NCI-H2081 treated with DMSO at 0.1 percent for 48 hours (cell line): ENCODE measurements at places on chromosomes 4 and X.
A peak's percentile ranks its signal among the peaks of the same experiment; 100 is the strongest.

DNA sequence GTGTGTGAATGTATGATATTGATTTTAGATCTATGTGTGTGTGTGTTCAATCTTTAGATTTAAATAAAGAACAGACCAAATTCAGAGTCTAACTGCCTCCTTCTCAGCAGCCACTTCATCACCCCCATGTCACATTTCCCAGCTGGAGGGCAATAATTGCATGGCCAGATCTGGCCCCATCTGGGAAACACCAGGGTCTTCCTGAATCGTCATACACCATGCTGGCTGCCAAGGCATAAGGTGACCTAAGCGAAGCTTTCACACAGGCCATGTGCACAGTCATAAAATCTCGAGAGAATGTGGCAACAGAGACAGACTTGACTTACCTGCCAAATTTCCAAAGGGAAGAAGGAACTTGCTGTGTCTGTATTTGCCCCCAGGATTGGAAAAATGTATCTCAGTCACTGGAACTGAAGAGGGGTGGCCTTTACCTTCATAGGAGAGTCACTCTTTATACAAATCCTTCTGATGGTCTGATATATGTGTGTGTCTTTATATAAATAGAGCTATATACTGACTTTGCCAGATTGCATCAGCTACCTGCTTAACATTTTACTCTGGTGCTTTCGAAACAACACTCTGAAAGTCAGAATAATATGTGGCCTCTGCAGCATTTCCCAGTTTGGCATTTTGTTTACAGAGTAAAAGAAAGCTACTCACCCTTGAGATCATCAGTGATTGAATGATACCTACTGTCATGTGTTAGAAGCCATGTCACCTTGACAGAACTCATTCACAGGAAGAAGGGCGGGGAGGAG is at the start of gene PLAC1:
TSS of gene PLAC1 (minus strand) at position 470 of the 758 bp plus-strand sequence. CDS start 91,789 bp downstream, outside the sequence.
- DNase-seq: no peak

GRCh38 chrX:120561634-120562568 is 1.1 kb upstream of the CUL4B start:
- no peak for DNase-seq

DNA sequence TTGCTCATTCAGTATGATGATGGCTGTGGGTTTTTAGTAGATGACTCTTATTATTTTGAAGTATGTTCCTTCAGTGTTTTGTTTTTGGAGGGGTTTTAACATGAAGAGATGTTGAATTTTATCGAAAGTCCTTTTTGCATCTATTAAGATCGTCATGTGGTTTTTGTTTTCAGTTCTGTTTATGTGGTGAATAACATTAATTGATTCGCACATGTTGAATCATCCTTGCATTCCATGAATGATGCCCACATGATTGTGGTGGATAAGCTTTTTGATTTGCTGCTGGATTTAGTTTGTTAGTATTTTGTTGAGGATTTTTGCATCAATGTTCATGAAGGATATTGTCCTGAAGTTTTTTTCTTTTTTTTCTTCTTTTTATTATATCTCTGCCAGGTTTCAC is 347.4 kb upstream of the EPHA5 start:
- DNase-seq: no peak

GRCh38 chr4:127417885-127418535 is 214.7 kb upstream of the INTU start:
- DNase-seq: no peak

GRCh38 chr4:20662851-20663250 is 37.4 kb upstream of the PACRGL start:
- DNase-seq: no peak

DNA sequence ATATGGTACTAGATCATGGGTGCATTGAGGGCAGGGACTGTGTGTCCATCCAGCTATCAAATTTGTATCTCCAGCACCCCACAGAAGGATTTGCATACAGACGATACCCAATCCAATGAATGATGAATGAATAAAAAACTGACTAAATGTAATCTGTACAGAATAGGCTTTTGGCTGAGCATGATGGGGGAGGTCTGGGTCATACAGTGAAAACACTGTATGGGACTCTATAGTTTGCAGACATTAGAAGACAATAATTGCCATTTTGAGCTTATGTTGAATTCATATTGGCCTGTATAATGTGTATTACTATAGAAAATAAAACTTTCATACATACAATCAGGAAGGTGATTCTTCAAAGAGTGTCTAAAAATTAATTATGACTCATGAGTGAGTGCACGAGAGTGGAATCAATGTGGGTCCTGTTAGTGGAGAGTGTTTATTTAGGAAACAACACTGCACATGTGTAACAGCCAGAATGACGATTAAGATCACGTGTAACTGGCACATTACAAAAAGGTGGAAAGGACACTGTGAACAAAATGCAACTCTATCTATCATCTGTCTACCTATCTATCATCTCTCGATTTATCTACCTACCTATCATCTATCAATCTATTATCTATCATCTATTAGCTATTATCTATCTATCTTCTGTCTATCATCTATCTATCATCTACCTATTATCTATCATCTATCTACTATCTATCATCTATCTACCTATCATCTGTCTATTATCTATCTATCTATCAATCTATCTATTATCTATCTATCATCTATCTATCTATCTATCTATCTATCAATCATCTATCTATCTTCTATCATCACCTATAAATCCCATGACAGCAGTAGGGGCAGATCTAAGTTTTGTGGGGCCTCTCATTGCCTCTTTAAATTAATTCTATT is 201.3 kb downstream of the PTTG2 start:
- DNase-seq: no peak

- DNase-seq: peak; percentile 48
These were observed 14.1 kb downstream of the RAB40AL start for GRCh38 chrX:102950908-102951866.

GRCh38 chr4:61666244-61666643 is 466.1 kb downstream of the ADGRL3 start:
- no peak for DNase-seq

DNA sequence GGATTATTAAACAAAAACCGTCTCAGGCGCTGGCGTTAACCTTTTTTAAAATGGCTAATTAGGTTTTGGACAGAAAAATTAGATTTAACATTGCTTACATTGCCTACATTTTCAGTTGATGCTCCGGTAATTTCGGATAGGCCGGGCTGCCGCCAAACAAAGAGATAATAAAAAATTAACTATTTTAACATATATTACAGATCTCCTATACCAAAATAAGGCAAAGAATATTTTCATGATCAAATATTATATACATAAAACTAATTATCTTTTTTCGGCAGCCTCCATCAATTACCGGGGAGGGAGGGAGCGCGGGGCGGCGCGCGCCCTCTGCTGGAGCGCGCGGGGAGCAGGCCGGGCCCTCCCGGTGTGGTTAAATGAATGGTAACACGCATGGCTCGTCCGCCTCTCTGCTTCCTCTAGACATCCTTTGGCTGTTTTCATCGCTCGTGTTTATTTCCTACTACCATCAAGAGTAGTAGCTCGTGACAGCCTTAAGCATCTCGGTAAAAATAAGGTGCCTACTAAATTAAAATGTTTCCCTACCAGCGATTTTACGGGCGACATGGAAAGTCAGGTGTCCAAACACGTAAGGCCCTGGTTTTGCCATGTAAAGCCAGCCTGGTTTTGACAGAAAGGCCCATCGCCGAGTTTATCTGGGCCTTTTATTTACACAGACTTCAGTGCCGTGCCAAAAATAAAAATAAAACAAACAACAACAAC is 52.4 kb upstream of the TMEM33 start:
- DNase-seq: peak; percentile 49

- DNase-seq: no peak
These were observed 2618.6 kb downstream of the ARAP2 start for GRCh38 chr4:33625748-33626147.

DNA sequence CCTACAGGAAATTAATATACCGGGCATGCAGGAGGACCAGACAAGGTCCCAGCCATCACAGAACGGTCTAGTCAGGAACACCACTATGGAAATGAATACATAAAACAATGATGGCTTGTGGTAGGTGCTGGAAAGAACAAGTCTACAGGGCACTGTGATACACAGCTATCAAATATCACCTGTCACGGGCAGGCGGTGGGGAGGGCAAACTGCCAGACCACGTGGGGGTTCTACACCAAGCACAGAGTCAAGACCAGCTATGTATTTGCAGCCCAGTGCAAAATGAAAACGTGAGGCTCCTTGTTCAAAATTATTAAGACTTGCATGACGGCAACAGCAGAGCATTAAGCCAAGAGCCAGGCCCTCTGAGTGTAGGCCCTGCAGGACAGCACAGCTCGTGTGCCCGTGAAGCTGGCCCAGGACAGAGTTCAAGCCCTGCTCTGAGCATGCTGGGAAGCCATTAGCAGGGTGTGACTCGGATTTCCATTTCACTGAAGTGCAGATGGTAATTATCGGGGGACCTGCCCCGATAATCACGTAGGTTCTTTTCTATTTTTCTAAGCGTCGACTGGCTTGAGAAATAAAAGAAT is 83.6 kb downstream of the JAKMIP1 start:
- DNase-seq: no peak

GRCh38 chrX:154751203-154751668 is 359 bp upstream of the GAB3 start:
- no peak for DNase-seq

- no peak for DNase-seq
These were observed 150.1 kb downstream of the KLF8 start for GRCh38 chrX:56382278-56382677.

- DNase-seq: no peak
These were observed 403.1 kb downstream of the PDGFC start for GRCh38 chr4:156568484-156568883.

DNA sequence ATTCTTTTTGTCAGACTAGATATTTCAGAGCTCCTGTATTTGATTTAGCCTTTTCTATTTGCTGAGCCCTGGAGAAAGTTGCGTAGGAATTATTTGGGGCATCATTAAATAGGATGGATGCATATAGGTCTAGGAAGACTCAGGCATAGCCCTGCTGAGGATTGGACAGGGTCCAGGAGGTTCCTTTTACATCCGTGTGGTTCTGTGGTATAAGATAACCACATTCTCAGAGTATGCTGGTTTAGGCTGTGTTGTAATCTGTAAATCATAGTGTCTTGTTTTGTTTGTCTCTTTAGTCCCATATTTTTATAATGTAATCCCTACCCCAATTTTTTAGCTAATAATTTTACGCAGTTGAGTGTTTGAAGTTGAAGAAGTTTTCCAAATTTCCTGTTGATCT is 513.7 kb downstream of the RPA4 start:
- no peak for DNase-seq

GRCh38 chrX:7190157-7190556 is 42.2 kb upstream of the PUDP start:
- no peak for DNase-seq

- no peak for DNase-seq
These were observed 26.2 kb downstream of the IRF2 start for GRCh38 chr4:184448141-184448540.

GRCh38 chr4:178856139-178856800 is 1414.0 kb upstream of the AGA start:
- DNase-seq: no peak

DNA sequence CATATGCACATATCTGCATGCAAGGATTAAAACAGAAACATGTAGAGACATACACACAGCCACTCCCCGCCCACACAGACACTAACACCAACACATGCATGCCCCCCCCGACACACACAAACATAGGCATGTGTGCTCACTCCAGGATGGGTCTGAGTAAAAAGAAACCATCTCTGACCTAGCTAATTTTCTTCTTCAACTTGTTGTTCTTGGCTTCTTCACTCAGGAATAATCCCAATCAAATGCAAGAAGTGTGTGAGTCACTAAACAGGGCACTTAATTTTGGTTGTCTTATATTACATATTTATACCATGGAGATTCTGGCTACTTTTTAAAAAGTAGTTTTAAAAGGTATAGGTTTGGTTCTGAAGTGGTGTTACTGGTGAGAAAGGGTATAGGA is 28.3 kb downstream of the ENOX2 start:
- no peak for DNase-seq

DNA sequence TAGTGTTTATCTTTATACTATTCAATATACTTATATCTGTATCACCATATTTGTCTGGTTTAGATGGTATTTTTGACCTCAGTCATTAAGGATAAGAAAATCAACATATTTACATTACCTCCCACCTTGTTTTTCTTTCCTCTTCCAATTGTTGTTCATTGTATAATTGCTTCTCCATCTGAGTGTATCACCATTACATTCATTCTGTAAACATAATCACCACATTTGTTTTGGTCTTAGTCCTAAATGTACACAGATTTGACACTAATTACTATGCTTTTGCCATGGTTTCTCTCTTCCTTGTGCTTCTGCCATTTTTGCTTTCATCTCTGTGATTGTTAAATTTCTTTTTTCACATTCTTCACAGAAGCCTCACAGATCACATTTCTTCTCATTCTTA is 12.7 kb downstream of the ARMCX6 start:
- no peak for DNase-seq

- no peak for DNase-seq
These were observed 194.0 kb upstream of the HHIP start for GRCh38 chr4:144451766-144452450.

- DNase-seq: no peak
These were observed 69.5 kb upstream of the MND1 start for GRCh38 chr4:153274967-153275366.

GRCh38 chrX:35380808-35381700 is 417.1 kb upstream of the MAGEB16 start:
- no peak for DNase-seq

DNA sequence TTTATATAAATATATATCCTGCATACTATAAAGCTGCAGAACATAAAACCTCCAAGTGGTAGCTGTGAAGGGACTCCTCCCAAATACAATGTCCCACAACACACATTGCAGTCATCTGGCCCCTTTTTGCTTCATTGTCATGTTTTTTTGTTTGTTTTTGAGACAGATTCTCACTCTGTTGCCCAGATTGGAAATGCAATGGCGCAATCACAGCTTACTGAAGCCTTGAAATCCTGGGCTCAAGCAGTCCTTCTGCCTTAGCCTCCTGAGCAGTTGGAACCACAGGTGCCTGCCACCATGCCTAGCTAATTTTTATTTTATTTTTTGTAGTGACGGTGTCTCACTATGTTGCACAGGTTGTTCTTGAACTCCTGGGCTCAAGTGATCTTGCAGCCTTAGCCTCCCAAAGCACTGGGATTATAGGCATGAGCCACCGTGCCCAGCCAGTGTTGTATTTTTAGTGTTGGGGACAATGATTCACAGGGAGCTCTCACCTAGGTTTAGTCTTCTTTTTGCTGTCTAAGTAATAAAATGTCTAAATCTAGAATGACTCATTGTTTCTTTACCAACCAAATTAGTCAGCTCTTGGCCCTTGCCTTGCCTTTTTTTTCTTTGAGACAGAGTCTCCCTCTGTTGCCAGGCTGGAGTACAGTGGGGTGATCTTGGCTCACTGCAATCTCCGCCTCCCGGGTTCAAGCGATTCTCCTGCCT is 24.0 kb upstream of the XIAP start:
- DNase-seq: no peak
